ENCODE measurements at places on chromosomes 7 and 10.

GRCh38 chr7:5702876-5703571 is 78.4 kb downstream of the RNF216 start:
- DNase-seq, result no peak

GRCh38 chr10:79483948-79484347 is 28.4 kb upstream of the EIF5AL1 start:
- DNase-seq, result no peak

- no peak for DNase-seq
These were observed 40.5 kb upstream of the RABGEF1 start for GRCh38 chr7:66699998-66700397.

GRCh38 chr10:133422807-133423771 is 1.3 kb downstream of the SPRN start:
- DNase-seq, result no peak

GRCh38 chr7:34036972-34037792 is 131.8 kb downstream of the BMPER start:
- no peak for DNase-seq

DNA sequence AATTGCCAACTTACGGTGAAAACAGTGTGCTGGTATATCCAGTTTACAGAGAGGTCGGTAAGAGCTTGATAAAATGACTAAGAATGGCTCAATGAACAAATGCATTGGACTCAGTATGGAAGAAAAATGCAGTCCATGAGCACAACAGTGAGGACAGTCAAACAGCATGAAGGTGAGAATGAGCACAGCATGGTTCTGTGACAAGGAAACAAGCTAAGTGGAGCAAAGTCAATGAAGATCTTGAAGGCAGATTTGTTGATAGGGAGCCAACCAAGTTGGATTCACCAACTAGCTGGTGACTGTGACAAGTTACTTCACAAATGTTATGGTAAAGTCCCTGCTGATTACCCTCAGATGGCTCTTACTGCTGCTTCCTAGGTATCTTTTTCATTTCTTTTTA is 75.9 kb downstream of the SHOC2 start:
- no peak for DNase-seq

GRCh38 chr10:124689911-124690498 is 54.2 kb downstream of the FAM53B start:
- no peak for DNase-seq

DNA sequence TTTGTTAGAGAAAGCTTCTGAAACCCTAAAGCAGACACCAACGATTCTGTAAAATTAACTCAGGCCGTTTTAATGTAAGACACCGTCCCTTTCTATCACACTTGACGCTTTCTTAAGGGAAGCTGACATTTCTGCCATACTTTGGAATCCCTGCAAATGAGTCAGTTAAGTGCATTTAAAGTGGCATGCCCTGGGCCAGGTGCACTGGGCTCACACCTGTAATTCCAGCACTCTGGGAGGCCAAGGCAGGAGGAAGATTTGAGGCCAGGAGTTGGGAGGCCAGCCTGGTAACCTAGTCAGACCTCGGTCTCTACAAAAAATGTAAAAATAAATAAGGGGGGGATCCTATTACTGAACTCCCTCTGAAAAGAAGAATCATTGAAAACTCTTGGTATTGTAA is 4.4 kb downstream of the UBE2H start:
- no peak for DNase-seq

- no peak for DNase-seq
These were observed 4.9 kb upstream of the GRID2IP start for GRCh38 chr7:6556196-6556595.

DNA sequence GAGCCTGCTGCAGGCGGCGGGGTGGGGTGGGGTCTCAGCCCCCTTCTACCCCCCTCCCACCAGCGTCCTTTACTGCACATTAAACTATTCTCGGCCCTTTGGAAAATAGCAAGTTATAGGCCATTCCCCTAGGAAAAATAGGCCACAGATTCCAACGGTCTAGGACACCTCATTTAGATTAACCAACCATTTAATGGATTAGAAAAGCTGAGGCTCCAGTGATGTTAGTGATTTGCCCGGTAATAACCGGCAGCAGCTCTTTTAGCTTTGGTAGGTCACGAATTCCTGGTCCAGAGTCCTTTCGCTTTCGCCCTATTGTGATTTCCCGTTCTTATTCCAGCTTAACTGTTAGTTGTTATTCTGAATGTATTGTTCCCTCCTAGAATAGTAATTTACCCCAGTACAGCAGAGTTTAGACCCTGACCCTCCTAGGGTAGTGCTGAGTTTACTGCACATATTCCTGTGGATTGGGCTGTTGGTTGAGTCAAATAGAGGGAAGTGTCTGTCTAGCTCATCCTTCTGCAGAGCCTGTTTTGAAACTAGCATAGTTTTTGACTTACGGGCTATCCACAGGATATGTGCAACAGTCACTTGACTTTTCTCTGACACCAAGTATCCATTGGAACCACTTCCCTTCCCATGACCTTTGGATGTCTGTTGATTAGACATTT is 754 bp downstream of the GSTO1 start:
- DNase-seq, result no peak

DNA sequence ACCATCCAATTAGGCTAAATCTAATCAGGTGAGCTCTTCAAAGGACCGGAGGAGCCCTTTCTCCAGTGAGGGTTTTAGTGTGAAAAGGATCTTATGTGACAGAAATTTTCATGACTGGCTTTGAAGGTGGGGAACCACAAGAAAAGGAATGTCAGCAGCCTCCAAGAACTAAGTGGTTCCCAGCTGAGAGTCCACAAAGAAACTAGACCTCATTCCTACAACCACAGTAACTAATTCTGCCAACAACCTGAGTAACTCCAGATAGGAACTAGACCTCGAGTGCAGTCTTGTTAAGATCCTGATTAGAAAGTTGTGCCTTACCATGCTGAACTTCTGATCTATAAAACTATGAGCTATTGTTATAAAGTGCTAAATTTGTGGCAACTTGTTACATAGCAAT is 51.3 kb downstream of the PCLO start:
- DNase-seq, result no peak

- no peak for DNase-seq
These were observed 1.8 kb downstream of the BRI3 start for GRCh38 chr7:98283127-98283886.

DNA sequence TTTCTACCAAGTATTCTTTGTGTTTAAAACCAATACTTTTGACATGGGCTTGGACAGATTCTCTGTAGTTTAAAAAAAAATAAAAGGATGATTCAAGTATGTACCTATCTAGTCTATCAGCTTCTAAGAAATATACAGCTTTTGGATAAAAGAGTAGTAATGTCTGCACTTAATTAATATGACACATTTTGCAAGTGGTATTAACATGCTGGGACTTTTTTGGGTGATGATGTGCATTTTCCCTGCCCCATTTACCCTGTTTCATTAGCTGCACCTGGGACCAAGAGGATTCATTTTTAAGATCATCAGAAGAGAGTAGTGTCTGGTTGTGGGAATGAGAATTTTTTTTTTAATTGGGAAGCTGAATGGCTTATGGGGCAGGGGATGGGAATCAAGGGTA is 236.2 kb upstream of the KLF14 start:
- no peak for DNase-seq

DNA sequence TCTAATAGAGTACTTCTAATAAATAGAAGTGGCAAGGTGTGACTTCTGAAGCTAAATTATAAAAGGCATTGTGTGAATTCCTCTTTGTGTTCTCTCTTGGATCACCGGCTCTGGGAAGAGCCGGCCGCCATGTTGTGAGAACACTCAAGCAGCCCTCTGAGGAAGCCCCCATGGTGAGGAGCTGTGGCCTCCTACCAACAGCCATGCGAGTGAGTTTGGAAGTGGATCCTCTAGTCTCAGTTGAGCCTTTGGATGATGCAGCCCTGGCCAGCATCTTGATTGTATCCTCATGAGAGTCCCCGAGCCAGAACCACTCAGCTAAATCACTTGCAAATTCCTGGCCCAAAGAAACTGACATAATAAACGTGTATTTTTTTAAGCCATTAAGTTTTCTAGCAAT is 94.5 kb upstream of the CARD11 start:
- no peak for DNase-seq
